Caki2 (cell line): ENCODE measurements at places on chromosomes 6 and 20. TPM values are rescaled to one million over a fixed set of nuclear protein-coding genes. Genes with fewer than 3 reads are reported as not detected.

ZSCAN9 gene
- total RNA-seq, result 11.3 and 17.1 TPM in 2 replicates

BMP7 gene
- total RNA-seq, result 0.24 TPM in 1 of 2 replicates, not detected in the other

ZNF165 gene
- total RNA-seq, result 2.1 and 2.4 TPM in 2 replicates

PPP1R3G gene
- 0.14 and 0.26 TPM in 2 replicates for total RNA-seq

TTLL9 gene
- total RNA-seq, result 0.20 TPM in 1 of 2 replicates, not detected in the other

IFT52 gene
- 28.3 and 33.9 TPM in 2 replicates for total RNA-seq

DNA sequence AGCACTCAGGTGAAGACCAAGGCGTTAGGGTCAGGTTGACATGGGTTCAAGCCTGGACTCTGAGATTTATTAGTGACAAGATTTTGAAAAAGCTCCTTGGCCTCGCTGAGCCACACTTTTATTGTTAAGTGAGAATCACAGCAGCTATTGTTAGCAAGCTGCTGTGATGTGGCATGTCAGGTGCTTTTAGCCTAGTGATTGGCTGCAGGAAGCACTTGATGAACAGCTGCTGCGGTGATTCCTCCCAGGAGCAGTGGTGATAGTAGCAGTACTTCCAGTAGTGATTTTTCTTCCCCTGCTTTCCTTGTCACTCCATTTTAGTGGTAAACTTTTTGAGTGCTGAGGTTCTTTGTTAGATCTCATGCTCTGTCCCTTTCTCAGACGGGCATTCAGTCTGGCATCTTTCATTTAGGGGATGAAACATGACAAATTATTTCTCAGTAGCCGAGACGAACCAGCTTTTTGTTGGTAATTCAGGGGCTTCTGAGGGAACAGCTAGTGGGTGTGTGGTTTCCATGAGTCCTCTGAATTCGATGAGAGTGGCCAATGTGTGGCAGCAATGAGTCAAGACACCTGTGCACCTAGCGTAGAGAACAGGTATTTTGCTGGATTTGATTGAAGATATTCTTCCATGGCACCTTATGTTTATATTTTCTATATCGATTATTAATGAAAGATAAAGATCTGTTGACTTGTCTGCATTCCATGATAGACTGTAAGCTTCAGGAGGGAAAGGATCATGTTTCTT is 696.7 kb downstream of the DHX35 start:
- DNase-seq, result no peak

- no peak for DNase-seq
Observed at GRCh38 chr20:46054606-46055005, 25.6 kb downstream of the SLC12A5 start.

- no peak for DNase-seq
Observed at GRCh38 chr20:34904202-34904621, 27.8 kb downstream of the ACSS2 start.

GRCh38 chr6:25921525-25922203 is 8.8 kb downstream of the SLC17A2 start:
- DNase-seq, result no peak

DNA sequence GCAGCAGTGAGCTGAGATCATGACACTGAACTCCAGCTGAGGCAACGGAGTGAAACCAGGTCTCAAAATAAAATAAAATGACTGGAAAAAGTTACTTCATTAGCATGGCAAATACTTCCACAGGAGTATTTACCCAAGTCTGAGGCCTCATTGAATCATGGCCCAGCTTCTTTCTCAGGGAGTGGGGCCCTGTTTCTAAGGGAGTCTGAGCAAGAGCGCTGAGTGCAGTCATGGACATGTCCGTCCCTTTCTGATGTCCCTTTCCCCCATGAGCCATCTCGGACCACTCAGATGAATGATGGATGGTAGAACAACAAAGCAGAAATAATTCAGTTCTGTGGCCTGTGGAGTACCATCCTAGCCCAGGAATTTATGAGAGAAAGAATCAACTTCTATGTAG is 7.8 kb upstream of the DTD1 start:
- no peak for DNase-seq

DNA sequence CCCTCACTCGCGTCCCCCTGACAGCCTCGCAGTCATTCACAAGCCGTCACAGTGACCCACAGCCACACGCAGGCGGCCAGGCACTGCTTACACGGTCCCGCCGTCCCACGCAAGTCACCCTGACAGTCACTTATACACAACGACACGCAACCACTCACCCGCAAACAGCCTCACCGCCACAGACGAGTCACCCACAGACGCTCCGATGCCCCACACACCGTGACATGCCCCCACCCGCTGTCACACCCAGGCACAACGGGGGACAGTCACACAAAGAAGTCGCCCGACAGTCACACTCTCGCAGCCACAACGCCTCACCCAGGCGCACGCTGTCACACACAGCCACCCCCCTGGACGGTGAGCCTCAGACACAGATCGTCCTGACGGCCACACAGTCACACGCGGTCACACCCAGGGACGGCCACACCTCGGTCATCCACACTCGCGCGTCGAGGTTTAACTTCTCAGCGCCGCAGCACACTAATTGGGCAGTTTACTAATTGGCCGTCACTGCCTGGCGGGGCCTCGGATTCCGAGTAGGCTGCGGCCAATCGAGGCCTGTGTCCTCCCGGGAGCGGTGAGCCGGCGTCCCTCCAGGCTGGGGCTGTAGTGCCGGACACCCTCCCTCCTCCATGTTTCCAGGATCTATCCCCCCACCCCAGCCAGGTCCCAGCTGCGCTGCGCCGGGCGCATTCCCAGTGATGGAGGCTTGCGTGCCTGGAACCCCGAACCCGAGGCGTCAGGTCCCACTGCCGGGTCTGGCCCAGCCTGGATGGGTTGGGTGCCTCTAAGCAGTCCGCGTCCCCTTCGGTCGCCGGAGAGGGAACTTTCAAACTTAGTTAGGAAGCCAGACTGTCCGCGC is 790 bp downstream of the TOX2 start:
- DNase-seq, result no peak

- DNase-seq, result no peak
Observed at GRCh38 chr20:24633521-24633920, 164.1 kb downstream of the SYNDIG1 start.

- DNase-seq, result no peak
Observed at GRCh38 chr20:4677846-4678245, 43.9 kb upstream of the PRND start.

DNA sequence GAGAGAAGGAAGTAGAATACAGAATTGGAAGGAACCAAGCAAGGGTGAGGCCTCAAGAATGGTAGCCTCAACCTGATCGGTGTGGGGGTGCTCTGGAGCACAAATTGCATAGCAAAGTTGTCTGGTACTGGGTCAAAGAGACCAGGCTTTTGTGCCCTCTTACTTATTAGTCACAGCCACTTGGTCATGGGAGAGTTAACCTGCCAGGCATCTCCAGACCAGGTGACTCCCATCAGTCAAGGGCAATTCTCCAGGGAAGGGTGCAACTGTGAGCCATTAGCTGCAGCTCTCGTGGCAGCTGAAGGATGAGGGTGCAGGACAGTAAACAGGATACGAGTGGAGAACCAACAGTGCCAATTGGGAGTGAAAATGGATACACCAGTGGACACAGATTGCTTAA is 47.7 kb upstream of the PLCB4 start:
- no peak for DNase-seq

- no peak for DNase-seq
Observed at GRCh38 chr20:53801609-53802370, 208.2 kb upstream of the ZNF217 start.

- no peak for DNase-seq
Observed at GRCh38 chr6:159695984-159696383, 2.9 kb upstream of the SOD2 start.

DNA sequence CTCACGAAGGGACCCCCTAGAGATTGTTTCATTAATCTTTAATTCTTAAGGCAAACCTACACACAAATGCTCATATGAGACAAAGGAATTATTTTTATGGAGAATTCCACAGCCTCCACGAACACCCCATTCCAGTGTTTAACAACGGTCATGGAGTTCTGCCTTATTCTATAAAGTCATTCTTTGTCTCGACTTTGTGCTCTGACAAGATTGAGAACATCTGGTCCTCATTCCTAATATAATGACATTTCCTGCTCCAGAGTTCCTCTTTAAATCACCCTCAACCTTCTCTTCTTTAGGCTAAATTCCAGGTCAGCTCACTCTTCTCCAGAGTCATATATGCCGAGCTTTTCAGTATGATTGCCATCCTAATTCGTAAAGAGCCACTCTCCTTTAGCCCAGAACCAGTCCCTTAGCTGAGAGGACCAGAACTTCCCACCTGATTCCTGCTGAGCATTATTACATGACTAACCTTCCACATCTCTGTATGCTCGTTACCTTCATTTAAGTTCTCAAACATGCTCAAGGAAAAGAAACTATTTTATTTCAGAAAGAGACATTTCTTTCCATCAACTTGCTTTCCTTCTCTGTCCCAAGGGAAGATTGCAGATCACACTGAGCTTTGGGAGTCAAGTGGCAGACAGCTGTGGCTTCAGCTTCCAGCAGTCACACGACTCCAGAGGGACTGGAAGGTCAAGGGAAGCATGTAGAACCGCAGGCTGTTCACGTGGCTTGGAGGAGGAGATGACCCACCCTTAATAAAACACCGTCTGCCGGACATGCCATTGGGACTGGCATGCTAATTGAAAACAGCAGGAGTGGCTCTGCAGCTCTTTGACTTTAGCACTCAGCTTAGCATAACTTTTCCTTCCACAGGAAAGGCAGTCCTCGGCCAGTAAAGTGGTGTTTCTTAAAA is 467.1 kb upstream of the HSF2 start:
- DNase-seq, result peak; percentile 10

GRCh38 chr20:62820208-62820961 is 3.5 kb downstream of the COL9A3 start:
- DNase-seq, result no peak

- peak; percentile 68 for DNase-seq
Observed at GRCh38 chr20:2626853-2627541, 25.4 kb upstream of the NOP56 start.

DNA sequence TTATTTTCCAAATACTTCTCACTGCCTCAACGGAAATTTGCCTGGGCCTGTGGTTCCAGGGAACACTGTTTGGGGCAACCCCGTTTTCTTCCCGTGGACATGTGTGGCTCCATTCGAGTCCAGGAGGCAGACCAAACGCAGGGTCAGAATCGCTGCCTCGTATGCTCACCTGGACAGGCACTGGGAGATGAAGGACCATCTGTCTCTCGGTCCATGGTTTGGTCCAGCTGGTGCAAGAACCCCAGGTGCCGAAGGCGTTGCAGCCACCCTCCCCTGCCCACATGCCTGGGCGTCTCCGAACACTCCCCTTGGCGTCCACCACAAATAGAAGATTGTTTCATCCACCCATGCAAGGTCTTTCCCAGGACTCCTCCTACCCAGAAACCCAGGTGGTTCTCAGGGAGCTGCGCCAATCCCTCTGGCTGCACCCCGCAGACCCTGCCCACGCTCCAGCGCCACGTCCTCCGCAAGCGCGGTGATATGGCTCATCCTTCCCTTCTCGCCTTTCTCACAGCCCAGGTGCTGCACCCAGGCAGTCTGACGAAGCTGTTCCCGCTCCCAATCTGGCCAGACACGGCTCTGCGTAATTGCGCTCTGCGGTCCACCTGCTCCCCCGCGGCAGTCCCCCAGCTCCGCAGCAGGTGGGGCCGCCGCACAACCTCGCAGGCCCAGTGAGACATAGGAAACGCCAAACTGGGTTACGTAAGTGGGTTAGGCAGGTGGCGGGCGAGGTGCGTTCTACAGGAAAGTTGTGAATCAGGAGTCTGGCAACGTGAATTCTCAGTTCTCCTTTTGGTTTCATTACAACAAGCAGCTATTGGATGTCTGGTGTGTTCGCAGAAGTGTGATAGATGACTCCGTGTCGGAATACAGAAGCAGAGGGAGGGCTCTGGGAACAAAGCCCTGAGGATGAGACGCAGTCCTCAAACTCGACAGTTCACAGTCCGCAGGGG is 146.2 kb upstream of the ECI2 start:
- DNase-seq, result no peak

DNA sequence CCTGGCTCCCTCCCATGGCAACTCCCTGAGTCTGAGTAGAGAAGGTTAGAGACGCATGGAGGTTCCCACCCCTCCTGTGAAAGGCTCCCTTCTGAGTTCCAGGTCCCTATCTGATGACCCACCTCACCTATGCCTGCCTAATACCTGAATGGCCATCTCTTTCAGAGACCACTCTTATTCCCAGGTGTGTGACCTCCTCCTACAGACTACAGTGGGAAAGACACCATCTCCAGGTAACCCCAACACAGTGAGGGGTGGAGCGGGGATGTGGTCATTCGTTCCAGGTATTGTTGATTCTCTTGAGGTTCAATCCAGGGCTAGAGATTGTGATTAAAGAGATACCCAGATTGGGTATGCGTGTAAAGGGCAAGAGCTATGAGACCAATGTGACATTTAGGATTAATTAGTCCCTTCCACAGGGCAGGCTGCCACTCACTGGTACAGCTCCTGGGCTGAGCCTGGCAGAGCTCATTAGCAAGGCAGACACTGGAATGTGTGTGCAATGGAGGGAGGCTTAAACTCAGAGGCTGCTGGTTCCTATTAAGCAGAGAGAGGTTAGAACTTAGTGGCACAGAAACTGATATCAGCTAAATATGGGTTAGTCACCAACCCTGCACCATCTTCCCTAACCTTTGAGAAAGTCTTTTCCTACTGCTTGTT is 46.5 kb upstream of the IER3 start:
- DNase-seq, result no peak

GRCh38 chr20:57514273-57514751 is 10.6 kb downstream of the CTCFL start:
- peak; percentile 44 for DNase-seq

DNA sequence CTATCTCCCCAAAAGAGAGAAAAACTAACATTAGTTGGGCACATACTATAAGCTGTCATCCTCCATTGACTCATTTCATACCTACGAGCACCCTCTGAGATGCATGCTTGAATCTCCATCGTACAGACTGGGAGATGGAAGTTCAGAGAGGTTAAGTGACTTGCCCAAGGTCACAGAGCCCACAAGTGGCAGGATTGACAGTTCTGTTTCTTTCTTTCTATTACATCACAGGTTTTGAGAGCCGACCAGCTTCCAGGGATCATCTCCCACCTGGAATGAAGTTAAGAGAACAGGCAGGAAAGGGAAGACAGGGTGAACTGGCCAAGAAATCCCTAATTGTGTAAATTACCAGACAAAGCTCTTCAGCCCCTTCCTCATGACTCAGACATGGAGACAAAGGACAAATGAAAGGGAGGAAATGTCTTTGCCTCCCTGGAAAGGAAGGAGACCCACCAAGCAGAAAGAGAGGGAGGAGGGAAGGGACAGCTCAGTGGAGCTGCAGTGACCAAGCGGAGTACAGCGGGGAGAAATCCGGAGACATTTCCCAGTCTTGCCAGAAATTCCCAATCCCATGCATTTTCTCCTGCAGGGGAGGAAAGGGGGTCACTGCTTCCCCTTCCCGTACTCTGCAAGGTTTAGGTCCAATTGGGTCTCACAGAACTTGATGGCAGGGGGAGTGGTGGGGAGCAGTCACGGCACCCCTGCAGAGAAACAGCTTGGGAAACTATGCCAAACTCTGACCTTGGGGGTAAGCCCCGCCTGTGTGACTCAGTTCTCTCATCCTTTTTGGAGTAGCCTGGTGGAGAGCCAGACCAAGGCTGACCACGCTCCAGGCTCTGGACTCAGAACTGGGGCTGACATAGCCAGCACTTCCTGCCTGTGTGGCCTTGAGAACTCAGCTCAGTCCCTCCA is 154.3 kb downstream of the ANKRD60 start:
- no peak for DNase-seq

GRCh38 chr6:64258752-64259151 is 623.1 kb downstream of the PHF3 start:
- DNase-seq, result no peak
